ENCODE measurements at places on chromosomes 7 and 10.

DNA sequence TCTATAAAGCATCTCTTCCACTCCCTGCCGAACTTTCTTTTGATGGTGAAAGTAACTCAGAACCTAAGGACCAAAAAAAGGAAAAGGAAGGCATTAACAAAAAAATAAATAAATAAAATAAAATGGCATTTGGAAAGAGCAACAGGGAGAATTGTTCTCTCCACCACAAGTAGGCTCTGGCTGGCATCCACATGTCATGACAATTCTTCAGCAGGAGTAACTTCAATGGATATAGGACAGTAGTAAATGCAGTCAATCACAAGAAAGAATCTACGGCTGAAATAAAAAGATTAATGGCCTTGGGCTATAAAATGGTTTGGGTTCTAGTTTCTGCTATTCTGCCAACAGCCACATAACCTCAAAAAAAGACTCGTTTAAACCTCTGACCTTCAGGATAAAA is 23.9 kb downstream of the NCAPG2 start:
- DNase-seq, result no peak

- DNase-seq, result no peak
These were observed 11.6 kb downstream of the ZNF316 start for GRCh38 chr7:6648815-6649104.

- no peak for DNase-seq
These were observed 36.6 kb upstream of the CYP2C19 start for GRCh38 chr10:94725871-94726270.

DNA sequence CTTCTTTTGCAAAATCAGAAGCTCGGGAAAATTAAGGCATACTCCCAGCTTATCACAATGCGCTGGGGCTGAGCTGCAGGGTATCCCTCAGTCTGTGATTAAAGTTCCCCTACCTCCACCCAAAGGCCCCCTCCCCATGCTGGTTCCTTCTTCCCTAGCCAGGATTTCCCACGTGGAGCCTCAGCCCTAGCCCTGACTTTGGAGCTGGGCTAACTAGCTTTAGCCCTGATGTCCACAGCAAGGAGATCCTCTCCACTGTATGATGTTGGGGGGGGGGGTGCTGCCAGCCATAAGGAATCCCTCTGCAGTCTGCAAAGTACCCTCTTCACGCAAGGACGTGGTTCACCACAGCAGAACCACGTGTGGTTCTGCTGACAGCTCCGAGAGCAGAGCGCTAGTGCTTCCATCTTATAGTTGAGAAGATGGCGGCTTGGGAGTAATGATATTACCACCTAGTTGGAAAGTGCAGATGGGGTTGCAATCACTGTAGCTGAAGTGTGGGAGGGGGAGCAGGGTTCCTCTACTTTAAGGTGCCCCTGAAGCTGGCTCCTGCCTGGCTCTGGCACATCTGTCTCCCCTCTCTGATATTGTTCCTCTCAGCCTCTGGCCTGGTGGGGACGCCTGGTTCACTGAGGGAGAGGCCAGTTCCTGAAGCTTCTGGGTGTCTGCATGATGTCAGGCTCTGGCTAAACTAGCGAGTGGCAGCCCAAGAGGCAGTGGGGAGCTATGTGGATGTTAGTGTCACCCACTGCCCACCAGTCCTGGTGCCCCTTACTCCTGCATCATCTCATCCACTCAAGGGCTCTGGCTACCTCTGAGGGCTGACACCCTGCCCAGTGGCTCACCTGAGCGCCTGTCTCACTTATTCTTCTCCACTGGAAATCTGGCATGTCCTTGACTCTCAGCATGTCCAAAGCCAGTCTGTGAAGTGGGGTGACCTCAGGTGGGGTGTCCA is 270.7 kb downstream of the RPS24 start:
- DNase-seq, result no peak

DNA sequence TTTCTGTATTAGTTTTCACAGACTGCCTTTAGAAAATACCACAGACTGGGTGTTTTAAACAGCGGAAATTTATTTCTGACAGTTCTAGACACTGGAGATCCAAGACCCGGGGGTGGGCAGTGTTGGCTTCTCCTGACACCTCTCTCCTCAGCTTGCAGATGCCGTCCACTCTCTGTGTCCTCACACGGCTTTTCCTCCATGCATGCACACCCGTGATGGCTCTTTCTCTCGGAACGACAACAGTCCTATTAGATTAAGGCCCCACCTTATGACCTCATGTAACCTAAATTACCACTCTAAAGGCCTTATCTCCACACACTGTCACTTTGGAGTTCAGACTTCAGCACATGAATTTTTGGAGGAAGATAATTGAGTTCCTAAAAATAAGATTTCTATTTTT is 142.9 kb upstream of the VWC2 start:
- no peak for DNase-seq

GRCh38 chr10:68284062-68285001 is 47.5 kb upstream of the HNRNPH3 start:
- no peak for DNase-seq

DNA sequence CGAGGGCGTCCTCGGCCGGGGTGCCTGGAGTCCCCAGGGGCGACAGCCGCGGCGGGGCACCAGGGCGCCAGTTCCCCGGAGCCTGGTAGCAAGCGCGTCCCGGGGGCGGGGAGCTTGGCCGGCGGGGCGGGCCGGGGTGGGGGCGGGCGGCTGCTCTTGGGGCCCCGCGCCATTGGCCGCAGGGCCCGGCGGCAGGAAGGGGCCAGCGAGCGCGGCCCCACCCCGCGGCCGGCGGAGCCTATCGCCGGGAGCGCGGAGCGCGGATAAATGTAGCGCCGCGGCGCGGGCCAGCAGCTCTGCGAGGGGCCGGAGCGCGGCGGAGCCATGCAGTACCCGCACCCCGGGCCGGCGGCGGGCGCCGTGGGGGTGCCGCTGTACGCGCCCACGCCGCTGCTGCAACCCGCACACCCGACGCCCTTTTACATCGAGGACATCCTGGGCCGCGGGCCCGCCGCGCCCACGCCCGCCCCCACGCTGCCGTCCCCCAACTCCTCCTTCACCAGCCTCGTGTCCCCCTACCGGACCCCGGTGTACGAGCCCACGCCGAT is at the start of gene HHEX:
Gene HHEX, plus strand, starts transcription at position 293 of the 548 bp plus-strand sequence. Its CDS starts 32 bp downstream, at position 325.
- no peak for DNase-seq

DNA sequence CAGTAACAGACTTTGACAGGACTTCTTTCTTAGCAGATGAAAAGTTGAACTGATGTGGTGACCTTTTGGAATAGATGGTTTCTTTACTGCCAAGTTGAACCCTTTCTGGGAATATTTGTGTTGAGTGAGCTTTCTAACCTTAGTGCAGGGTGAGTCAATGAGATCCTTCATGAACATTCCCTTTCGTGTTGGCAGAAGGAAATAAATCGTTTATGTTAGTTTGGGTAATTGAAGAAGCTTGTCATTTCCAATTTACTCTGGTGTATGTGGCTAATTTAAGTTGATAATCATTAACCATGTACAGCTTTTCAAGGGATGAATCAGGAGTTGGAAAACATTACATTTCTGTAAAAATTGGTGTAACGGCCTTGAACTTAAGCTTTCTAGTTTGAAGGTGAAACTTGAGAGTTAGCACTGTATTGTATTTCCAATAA is 43.4 kb downstream of the PTTG1IP2 start:
- no peak for DNase-seq

GRCh38 chr10:10367264-10367663 is 650.4 kb upstream of the CELF2 start:
- DNase-seq, result no peak

GRCh38 chr7:80372415-80372814 is 139.4 kb downstream of the GNAT3 start:
- no peak for DNase-seq

DNA sequence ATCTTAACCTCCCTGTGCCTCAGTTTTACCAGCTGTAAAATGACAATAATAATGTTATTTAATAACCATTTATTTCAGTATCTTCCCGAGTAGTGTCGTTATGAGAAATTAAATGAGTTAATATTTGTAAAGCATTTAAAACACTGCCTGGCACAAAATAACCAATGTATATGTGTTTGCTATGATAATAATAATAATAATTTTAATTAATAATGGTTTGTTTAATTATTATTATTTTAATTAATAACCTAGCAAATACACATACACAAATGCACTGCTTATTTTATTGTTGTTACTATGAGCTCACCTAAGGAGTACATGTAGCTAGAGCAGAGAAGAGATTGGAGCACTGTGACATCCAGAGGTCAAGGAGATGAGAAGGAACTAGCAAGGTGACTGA is 18.2 kb upstream of the GPNMB start:
- DNase-seq, result no peak

DNA sequence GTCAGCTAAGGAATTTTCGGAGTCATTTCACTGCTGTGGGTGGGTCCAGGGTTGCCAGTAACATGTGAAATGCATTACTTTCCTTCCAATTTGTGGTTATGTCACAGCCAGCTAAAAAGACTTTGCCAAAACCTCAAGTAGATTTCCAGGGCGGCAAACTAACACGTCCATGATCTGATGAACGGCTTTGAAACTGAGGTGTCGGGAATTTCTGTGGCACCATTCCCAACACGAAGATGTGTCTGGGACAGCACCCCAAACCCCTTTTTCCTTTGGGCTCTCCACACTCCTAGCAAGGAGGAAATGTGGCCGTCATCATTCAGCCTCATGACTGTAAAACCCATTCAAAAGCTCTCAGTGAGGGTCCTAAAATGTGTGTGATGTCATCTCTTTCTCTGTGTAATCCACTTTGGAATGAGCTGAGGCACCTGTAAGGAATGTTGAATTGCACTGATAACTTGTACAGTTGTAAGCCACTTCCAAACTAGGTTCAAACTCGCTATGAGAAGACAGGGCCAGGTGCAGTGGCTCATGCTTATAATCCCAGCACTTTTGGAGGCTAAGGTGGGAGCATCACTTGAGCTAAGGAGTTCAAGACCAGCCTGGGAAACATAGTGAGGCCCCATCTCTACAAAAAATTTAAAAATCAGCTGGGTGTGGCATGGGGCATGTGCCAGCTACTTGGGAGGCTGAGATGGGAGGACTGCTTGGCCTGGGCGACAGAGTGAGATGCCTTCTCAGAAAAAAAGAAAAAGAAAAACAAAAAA is 146.1 kb upstream of the FRMD4A start:
- DNase-seq, result no peak

- no peak for DNase-seq
These were observed 121.0 kb downstream of the NPY start for GRCh38 chr7:24405002-24405401.

- DNase-seq, result no peak
These were observed 72.5 kb upstream of the BTBD16 start for GRCh38 chr10:122198631-122199030.

GRCh38 chr10:117152668-117153067 is 14.6 kb upstream of the VAX1 start:
- DNase-seq, result no peak

DNA sequence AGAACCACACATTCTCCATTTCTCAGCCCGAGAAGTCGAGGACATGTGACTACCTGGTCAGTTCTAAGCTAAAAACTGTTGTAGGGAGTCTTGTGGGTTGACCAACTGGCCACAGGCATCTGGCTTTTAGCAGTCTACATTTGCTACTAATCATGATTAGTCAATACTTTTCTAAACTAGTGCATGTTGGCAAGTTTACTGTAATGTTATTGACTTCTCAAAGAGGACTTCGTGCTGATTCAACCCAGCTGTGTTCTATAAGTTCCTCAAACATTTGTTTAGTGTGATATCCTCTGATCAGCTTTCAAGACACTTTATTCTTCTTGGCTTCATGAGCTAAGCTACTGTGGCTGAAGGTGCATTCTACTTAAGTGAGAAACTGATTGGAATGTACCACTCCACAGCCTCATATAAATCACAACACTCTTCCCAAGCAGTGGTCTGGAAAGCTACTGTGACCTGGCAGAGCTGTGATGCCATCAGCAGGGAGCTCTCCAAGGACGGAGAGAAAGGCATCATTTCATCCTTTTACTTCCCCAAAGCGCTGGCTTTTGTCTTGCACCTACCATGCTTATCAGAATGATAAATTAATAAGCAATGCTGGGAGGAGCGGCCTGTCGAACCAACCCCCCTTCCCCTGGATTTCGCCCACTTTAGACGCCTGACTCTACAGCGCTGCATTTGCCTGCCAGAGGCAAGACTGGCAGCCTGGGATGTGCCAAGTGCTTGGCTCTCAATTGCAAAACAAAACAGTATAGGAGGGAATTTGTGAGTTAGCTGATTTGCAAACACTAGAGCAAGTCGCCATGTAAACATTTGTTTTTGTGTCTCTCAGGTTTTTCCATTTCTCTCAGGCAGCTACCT is 206.7 kb upstream of the PLXNA4 start:
- DNase-seq, result no peak

DNA sequence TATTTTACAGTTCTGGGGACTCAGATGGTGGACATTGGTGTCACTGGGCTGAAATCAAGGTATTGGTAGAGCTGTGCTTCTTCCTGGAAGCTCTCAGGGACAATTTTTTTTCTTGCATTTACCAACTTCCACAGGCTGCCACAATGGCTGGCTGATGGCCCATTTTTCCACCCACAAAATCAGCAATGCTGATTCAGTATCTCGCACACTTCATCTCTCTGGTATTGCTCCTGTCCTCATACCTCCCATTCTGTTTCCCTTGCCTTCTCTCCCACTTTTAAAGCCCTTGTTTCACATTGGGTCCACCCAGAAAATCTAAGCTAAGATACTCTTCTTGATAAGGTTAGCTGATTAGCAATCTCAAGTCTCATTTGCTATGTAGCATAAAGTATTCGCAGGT is 530.9 kb upstream of the POM121L12 start:
- DNase-seq, result no peak

DNA sequence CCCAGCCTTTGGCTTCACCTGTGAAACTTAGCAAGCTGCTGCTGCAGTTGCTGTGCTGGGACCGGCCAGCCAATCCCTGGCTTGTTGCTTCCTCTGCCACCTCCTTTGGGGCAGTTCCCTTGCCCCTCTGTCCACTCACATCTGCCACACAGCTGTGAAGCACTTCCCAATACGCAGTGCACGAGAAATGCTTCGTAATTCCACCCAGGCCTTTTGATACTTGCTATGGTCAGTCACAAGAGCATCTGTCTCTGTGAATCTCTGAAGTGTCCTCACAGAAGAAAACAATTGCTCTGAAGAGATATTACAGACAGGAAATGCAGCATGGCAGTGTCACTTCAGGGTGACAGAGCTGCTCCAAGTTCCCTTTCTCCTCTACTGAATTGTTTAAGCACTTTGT is 208.5 kb downstream of the PTEN start:
- DNase-seq, result no peak

DNA sequence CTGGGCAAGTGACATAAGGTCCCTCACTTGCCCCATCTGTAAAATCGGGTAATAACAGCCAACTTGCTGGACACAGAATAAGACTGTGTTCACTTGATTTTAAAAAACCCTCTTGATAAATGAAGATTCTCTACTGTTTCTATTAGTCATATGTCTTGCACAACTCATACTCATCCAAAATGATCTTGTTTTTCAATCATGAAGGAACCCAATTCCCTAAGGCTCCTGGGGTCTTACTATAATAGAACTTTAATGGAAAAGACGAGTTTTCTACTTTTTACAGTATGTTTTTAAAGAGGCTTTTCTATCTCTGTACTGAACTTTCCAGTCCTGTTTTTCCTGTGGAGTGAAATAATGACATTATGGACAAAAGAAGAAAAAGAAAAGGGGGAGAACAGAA is 103.8 kb downstream of the ARID5B start:
- no peak for DNase-seq

GRCh38 chr7:117791877-117792780 is 81.1 kb downstream of the CTTNBP2 start:
- DNase-seq, result no peak

GRCh38 chr10:72541337-72541736 is 84.5 kb downstream of the MICU1 start:
- DNase-seq, result no peak
